ENCODE measurements at places on chromosomes 16 and 17.

DNA sequence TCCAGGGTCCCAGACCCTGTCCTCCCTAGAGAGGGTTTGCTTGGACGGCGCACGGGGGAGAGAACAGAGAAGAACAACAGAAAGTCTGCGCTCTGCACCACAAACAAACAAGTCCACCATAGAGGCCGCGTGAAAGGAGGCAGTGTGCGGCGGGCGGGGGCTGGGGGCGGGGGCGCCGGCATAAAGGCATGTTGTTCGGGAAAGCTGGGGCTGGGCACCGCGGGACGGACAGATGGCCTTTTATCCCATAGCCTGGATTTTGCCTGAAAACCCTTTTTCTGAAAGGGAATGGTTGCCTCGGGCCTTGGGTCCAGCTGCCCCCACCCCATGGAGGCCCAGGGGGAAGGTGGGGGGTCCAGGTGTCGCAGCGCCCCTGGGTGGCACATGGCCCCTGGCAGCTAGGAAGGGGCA is 26.0 kb downstream of the FA2H start:
- no peak for DNase-seq

DNA sequence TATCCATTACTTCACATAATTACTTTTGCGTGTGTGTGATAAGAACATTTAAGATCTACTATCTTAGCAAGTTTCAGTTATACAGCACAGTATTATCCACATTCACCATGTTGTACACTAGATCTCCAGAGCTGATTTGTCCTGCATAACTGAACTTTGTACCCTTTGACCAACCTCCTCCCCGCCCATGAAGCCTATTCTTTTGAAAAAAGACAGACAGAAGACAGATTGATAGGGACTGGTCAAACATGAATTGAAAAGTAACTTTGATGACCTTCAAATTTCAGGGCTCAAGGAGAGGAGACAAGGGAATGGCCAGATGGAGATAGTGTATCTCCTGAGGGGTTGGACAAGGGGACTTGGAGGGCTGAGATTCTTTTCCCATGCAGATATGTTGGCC is 96.3 kb downstream of the CMC2 start:
- no peak for DNase-seq

DNA sequence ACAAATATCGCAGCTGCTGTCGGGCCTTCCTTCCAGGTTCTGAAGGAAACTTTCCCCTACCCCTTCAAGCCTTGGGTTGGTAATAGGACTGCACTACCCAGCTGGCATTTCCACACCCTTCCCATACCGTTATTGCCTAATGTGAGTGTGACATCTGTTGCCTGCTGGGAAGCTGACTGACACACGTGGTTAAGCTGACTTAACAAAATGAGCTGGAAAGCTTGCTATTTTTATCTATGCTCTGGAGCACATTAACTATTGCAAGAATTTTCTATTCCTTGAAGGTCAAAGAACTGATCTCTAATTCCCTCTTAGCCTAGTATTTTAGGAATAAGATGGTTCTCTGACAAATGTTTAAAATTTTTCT is 79.5 kb downstream of the PMP22 start:
- peak; percentile 69 for DNase-seq

- no peak for DNase-seq
These were observed 61.6 kb downstream of the TNFRSF13B start for GRCh38 chr17:16910341-16910740.

DNA sequence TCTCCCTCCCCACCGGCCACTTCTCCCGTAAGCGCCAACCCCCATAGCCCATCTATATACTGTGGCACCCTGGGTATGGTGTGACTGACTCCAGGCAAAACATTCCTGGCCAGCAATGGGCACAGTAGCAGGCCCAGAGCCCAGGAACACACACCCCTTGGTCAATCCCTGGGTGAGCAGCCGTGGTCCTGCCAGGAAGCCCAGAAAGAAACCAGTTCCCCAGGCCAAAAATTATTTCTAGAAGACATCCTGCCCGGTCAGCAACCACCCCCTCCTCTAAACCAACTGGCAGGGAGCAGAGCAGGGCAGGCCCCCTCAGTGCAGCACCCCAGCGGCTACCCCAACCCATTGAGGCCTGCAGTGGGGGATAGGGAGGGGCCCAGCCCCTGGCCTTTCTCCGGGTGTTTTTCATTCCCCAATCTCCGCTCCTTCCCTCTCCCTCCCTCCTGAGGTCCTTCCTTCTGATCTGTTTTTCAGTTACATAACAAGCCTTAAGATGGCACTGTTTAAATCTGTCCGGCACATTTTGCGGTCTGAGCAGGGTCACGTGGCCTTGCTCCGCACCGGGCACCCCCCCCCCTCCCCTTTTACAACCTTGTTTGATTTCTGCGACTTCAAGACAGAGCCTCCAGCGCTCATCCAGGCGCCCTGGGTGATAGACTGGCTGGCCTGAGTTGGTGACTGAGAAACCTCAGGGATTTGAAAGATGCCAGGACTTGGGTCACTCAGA is 2.0 kb downstream of the NPTX1 start:
- no peak for DNase-seq

- no peak for DNase-seq
These were observed 115.4 kb downstream of the METRNL start for GRCh38 chr17:83194761-83195329.

- DNase-seq, result no peak
These were observed 1.0 kb downstream of the RNF40 start for GRCh38 chr16:30762991-30763725.

GRCh38 chr17:75077496-75078283 is 10.1 kb upstream of the SLC16A5 start:
- no peak for DNase-seq

DNA sequence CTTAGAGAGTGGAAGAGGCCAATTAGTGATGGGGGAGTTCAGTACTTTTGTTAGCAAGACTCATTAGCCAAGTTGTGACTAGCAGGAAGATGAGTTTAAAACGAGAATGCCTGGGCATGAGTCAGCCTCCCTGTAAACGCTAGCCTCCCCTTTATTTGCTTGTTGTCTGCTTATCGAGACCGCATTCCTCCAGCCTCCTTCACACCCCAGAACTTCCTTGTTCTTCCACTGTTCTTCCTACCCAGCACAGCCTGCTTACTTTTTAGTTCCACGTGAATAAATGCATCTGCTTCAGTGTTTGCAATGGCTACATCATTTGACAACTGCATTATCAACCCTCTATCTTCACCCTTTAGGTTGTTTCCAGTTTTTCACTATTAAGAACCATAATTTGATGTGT is 20.2 kb upstream of the OR3A1 start:
- no peak for DNase-seq

GRCh38 chr17:55394357-55395021 is 27.1 kb downstream of the MMD start:
- no peak for DNase-seq

GRCh38 chr16:80158766-80159165 is 382.0 kb upstream of the DYNLRB2 start:
- DNase-seq, result no peak

GRCh38 chr17:42843358-42843934 is 934 bp upstream of the AOC2 start:
- no peak for DNase-seq

- no peak for DNase-seq
These were observed 57.9 kb upstream of the CES5A start for GRCh38 chr16:55933038-55933437.

DNA sequence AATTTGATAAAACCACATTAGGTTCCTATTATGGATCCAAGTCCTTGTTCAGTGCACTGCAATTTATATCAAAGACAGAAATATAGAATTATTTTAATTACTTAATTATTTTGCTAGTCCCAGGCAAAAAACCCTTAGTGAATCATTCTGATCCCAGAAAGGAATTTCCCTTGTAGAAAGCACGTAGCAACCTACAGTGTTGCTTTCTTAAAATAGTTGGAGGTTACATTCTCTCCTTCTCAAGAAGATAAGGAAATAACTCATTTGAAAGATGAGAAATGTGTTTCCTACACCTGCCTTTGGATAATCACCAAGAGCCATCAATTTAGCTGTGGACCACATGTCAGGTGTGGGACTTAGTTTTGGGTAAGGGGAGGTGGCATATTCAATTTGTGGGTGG is 434.9 kb downstream of the SHISA9 start:
- no peak for DNase-seq

DNA sequence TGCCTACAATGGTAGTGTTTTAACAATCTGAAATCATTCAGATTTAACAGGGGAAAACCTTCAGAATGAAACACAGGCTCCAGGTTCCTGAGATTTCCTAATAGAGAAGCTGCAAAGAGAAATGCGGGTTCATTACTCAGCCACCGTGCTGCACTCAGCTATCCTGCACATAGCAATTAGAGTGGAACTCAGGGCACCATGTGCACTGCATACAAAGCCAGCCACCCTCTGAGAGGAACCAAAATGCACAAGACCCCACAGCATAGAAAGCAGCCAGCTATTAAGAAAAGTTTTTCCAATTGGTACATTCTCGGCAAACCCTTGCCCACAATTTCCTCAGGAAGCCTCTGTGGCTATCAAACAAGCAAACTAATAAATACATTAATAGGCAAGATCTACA is 37.4 kb downstream of the TOM1L2 start:
- no peak for DNase-seq

Data from AG04449 (cell line).